GM12892 (cell line): ENCODE measurements at places on chromosomes 4 and X.

DNA sequence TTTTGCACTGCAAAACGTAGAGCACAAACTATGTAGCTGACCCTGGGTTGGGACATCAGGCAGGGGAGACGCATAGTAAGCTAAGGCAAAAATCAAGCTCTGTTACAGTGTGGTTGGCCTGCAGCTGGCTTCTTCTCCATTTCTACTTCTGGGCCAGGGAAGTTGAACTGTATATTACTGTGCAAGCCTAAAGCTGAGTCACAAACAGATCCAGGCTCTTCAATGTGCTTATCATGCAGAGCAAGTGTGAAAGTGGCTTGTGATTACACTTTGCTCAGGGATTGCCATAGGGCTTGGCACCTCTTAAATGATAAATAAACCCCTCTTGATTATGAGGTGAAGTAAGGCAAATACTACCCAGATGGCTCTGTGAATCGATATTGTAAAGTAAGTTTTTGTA lies 40.5 kb downstream of the CLDN34 start:
- no peak for DNase-seq

- no peak for DNase-seq
These were observed 94.9 kb downstream of the ENPP6 start for GRCh38 chr4:184122631-184123408.

DNA sequence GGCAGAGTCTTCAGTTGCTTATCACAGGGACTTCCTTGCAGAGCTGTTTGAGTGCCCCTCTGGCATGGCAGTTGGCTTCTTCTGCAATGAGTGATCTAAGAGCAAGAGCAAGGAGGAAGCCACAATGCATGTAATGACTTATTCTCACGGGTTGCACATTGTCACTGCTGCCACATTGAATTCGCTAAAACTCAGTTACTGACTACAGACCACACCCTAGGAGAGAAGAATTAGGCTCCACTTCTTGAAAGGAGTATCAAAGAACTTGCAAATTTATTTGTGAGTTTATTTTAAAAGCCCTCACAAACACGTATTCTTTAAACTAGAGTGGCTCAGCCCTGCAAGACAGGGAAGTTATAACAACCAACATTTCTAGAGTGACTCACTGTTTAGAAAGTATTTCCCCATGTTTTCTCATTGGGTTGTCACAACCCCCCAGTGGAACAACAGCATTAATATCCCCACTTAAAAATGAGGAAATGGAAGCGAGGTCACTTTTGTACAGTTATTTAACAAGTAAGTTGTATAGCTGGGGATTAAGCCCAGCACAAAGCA lies 32.4 kb upstream of the RBPJ start:
- DNase-seq: no peak

DNA sequence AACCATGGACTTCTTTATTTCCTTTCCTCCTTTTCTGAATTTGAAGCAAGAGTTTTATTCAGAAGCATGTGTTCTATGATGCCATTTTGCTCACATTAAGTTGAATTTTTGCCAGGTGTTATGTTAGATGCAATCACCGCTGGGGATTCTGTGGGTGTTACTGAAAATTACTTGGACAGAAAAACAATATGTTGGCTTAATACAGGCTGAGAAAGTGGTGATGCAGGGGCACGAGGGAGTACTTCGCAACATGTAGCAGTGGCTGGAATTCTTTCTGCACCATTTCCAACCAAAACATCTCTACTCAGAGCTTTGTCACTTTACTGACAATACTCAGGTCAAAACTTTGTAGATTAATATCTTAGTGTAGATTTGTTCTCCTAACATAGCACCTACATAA lies 109.2 kb upstream of the PCDH18 start:
- no peak for DNase-seq

DNA sequence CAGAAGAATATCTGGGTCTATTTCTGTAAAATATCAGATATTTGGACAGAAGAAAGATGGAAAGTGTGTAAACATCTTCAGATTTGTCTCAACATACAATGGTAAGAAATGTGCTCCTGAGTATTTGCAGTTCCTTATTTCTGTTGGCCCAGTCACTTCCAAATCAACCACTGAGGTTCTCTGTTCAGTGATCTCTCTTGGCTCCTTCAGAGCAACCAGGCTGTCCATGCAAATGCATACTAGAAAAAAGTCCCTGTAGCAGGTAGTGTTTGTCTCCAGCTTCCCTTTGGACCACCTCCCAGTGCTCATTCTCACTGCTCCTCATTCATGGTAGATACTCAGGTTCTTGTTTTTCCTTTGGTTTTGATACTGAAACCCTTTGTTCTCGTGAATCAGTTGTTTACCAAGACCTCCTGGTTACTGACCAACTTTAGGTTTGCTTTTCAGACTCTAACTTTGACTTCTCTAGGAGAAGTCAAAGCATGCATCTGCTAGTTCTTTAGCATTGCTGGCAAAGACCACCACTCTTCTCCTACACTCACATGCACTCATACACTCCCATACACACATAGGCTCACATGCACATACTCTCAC lies 28.8 kb downstream of the ASIC5 start:
- no peak for DNase-seq

DNA sequence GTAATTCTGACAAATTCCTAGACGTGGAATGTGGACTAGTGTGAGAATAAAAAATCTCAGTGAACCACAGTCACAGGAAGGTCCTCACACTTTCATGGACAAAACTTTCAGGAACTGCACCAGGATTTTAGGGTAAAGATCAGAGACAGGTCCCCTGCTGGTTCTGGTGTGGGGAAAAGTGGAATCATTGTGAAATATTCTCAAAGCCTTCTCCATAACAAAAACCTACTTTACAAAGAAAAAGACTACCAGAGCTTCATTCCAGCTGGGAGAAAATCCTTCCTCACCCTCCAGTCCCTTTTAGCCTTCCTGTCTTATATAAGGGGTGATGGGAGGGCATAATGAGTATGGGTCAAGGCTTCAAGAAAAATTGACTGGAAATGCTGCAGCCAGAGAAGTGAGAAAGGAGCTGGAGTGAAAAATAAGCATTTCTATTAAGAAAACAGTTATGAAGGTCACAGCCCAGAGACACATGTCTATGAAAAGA lies 325.8 kb downstream of the ARAP2 start:
- DNase-seq: no peak

DNA sequence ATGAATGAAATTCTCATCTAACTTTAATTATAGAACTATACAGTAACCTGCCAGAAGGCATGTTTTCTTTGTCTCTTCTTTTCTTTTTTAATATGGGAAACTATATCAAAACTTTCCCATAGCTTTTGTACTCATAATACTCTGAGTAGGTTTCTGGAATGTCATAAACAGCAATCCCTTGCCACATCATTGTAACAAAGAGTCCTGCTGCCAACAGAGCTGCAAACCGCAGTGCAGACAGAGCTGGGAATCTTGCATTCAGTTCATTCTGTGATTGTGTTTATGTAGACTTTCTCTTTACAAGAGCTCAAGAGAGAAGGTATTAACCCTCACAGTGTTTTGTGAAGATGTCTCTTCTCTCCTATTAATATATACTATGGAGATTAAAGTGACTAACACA lies 304.4 kb upstream of the SLIT2 start:
- no peak for DNase-seq

DNA sequence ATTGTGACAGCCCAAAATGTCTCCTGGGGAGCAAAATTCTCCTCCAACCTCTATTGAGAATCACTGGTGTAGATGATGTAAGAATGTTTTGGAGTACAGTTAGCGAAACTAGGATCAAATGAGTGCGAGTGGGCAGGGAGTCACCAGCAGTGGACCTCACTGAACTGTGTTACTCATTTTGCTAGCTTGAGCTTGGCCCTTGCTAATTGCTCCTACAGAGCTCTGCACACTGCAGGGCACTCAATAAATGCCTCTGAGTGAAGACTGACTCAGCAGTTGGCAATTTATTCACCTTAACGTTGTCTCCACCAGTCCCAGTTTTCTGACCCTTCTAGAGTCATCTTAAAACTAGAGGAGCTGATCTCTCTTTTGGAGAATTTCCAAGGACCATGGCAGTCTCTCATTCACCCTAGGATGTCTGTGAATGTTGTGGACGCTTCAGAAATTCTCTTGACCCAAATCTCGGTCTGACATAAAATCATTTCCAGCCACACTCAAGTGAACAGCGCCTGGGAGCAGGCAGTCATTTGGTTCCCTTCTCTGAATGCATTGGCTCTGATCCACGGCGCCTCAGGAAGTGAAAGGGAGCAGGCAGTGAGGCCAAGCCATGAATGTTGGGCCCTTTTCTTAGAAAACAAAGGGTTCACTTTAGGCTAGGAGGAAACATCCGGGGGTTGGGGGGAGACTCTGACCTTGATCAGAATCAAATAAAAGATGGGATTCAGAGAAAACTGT lies 148.1 kb downstream of the NWD2 start:
- no peak for DNase-seq

DNA sequence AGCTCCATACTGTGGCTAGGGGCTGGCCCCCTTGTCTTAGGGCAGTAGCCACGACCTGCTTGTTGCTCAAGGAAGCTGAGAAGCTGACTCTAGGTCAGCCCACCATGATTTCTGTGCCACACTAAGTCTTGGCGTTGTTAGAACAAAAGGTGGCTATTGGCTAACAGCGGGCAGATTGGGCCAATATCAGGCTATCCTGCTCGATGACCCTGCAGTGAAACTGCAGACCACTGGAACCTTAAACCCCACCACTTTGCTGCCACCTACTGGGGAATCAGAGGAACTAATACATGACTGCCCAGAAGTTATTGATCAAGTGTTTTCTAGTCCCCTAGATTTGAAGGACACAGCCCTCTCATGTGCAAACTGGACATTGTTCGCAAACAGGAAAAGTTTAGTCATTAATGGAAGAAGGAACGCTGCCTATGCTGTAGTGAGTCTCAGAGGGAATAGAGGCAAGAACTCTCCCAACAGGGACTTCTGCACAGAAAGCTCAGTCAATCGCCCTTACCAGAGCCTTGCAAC lies 17.0 kb upstream of the PAPSS1 start:
- DNase-seq: no peak

GRCh38 chr4:88075336-88075735 lies 67.9 kb downstream of the PKD2 start:
- DNase-seq: no peak
